Hematopoietic multipotent progenitor cell treated with erythropoietin and hydrocortisone succinate and interleukin-3 and kit ligand, for 6 days (in vitro differentiated cells): ENCODE measurements at places on chromosomes 1 and 21.

DNA sequence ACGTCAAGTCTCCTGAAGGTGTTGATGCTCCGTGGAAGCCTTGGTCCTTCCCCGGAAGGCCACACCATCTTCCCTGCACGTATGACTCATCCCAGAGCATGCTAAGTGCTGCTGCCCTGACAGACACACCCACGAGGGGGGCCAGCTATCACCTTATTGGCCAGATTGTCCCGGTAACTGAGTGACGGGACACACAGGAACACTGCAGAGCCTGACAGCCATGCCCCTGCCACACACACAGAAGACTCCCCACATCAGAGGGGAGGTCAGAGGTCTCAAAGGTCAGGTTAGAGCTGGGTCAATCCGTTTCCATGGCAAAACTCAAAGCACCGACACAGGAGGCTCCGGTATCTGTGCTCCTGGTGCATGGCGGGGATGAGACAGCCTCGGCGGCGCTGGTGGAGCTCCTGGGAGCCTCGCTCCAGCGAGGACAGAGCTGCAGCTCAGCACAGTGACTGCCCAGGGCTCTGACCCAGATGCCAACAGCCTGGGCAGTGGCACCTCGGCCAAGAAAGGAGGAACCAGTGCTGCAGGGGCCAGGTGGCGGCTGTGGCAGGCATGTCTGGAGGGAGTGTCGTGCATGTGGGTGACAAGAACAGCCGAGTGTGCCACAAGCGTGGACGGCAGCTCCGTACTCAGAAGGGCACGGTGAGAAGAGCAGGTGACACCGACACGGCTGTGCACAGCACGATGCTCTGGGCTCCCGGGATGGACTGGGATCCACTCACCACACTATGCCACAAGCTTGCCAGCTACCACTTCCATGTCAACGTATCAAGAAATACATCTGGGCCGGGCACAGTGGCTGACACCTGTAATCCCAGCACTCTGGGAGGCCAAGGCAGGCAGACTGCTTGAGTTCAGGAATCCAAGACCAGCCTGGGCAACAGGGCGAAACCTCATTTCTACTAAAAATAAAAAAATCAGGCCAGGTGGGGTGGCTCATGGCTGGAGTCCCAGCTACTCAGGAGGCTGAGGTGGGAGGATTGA lies 14.8 kb upstream of the TMEM240 start:
- no peak for DNase-seq

GRCh38 chr21:38413958-38414548 lies 84.2 kb downstream of the ERG start:
- DNase-seq = peak; percentile 36

- no peak for DNase-seq
Measured at GRCh38 chr1:1437904-1438376, 2.5 kb downstream of the VWA1 start.

DNA sequence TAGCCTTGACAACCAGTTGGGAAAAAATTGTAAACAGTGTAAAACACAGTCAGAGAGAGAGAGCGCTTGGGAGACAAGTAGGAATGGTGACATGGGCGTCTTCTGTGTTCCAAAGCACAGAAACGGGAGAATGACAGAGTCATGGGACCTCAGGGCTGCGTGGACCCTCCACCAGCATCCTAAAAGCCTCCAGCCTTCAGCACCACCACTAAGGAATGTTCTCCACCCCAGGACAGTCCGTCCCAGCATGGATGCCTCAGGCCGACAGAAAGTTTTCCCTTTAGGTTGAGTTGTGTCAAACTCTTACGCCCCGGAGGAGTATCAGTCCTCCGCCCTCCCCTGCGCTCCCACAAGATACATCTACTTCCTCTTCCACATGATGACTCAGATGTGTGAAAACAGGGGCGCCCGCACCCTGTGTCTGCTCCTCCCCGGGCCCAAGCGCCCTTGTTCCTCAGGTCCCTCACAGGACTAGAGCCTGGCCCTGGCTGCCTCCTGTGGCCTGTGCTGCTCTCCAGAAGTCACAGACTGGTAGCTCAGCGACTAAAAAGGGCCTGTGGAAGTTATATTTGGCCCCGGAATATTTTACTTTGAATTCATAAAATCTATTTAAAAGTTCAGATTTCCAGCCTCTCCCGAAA lies 63.9 kb upstream of the EFHD2 start:
- DNase-seq = peak; percentile 80

DNA sequence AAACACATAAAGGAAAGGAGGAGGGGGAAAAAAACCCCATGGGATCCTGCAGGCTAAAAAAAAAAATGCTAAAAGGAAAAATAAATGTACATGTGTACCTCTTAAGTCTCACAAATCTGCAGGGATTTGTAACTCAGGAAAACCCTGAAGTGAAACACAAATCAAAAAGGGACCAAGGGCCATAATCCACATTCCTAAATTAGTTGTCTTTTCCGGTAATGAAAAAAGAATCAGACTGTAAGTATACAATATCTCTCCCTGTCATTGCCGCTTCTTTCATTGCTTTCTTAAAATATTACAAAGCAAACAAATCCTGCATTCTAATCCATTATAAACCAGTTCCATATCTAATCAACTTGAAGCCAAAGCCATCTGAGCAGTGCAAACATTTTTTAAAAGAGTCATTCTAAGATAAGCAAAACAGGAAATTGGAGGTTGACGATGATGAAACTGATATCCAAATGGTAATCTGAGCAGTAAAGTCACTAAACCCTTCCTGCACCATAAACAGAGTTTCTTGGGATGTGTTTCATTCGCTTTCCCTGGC lies 58.7 kb upstream of the SIM2 start:
- peak; percentile 6 for DNase-seq

GRCh38 chr21:32597205-32597604 lies 11.9 kb upstream of the TCP10L start:
- DNase-seq = no peak

DNA sequence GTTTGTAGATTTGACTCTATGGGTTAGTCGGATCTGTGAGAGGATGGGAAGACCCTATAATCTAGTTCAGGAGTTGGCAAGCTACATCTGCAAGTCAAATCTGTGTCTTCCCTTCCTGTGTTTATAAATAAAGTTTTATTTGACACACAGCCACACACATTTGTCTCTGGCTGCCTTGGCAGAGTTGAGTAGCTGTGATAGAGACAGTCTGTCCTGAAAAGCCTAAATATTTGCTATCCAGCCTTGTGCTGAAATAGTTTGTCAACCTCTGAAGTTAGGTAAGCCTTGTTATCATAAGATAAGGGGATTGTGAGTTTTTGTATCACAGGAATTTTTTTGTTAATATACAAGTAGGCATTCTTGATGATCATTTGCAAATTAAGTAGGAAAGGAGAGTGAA lies 136.8 kb downstream of the NOS1AP start:
- no peak for DNase-seq

- no peak for DNase-seq
Measured at GRCh38 chr1:63893976-63894375, 120.2 kb downstream of the ROR1 start.

DNA sequence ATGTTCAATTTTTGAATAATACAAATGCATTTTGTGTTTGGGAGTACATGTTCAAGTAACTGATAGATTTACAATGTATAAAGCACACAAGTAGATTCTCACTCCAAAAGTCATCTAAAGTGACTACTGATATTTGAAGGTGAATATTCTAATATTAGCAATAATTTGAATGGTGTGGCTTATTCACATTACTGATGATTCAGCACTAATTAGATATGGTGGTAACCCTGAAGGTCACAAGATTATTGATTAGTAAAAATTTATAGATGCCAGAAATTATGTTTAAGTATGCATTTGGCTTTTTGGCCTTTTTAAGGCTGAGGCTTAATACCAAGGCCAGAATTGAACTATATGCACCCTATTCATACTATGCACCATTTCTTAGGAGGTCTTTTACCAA lies 52.4 kb upstream of the TENT5C start:
- no peak for DNase-seq
